CD4-positive, alpha-beta T cell treated with Interleukin-17A for 1 hour (primary cell): ENCODE measurements at places on chromosomes 1 and 21.

- peak; percentile 5 for DNase-seq
Observed at GRCh38 chr21:36854391-36854790, 112.1 kb downstream of the HLCS start.

GRCh38 chr1:32886004-32886827, at the start of gene HPCA:
Gene HPCA, plus strand, starts transcription at chr1:32886491. Its CDS starts 2,408 bp downstream, at chr1:32888899.
- DNase-seq = no peak

GRCh38 chr21:31559368-31560119, 99.9 kb upstream of the SOD1 start:
- DNase-seq = peak; percentile 92

- DNase-seq = no peak
Observed at GRCh38 chr1:5515501-5515900, 476.7 kb downstream of the NPHP4 start.

DNA sequence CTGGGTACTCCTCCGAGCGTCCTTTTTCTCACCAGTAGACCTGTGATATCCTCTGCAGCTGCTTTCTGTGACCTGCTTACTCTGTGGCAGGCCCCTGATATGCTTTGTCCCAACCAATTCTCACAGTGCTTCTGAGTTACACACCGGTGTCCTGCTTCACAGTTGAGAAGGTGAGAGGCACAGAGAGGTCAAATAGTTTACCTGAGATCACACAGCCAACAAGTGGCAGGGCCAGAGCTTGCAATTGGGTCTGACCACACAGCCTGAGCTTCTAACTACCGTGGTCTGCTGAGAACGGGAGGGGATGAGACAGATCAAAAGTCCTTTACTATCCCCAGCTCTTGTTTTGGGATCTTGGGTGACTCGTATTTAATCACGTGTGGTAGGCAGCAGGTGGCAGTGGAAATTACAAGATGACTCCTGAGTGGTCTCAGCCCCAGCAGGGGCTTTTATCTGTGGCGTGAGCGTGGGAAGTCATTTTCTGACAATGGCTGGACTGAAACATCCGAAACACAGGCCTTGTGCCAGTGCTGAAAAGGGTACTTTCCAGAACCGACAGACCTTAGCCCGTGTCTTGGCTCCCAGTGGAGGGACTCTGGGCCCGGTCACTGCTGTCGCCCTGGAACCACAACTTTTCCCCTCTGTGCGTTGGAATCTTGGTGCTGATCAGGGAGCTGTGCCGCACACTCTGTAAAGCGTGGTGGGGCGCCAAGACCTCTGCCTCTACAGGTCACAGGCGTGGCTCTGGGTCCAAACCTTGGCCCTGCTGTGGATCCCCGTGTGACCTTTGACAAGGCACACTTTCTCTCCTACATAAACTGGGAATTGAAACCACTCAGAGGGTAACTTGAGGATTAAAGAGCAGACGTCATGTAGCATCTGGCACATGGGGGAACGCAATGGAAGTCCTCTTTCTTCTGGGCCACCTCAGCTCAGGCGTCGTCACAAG, 11.9 kb downstream of the THEMIS2 start:
- peak; percentile 24 for DNase-seq

- DNase-seq = no peak
Observed at GRCh38 chr1:22262583-22262982, 119.7 kb upstream of the WNT4 start.

DNA sequence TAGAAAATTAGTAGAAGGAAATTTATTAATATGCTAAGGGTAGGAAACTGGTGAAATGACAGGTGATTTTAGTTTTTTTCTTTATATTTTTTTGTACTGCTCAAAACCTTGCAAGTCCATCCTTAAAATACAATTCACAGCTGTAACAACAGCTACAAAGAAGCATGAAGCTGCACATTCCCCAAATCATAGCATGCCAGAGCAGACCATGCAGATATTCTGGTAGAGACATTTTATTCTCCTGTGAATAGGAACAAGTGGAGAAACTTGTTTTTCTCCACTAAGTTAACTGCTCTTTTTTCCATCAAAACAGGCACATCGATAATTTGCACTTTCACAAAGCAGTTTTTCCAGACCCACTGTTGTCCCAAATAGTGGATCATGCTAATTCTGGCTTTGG, 1125.7 kb downstream of the BRINP3 start:
- DNase-seq = no peak

- DNase-seq = no peak
Observed at GRCh38 chr21:35468991-35469390, 419.9 kb upstream of the RUNX1 start.

DNA sequence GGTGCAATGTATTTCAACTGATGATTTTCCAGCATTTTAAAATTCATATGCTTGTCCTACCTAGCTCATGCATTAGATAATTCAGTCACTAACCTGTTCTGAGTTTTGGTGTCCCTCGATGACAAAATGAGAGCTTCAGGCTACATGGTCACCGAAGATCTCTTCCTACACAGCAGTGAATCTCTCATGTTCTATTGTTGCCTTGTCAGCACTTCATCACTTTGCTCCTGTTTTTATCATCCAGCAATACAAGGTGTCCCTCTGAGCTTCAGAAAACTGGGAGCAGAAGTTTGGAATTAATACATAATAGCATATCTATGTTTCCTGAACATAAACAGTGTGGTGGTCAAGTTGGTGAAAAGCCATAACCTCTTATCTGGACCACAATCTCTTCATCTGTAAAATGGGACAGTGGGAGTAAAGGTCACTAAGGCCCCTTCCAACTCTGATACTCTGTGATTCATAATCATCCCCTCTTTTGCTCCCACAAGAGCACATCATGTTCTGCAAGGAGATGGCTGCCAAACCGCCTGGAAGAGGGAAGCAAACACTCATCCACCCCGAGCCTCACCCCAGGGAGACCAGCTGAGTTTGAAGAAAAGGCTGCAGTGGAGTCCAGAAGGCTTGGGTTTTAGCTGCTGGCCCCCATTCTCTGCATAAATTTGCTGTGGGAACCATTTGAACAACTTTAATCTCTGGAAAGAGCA, 137.9 kb upstream of the F3 start:
- DNase-seq = no peak

- no peak for DNase-seq
Observed at GRCh38 chr21:14875704-14876523, 188.9 kb downstream of the NRIP1 start.

GRCh38 chr1:41542196-41542930, 57.9 kb upstream of the EDN2 start:
- no peak for DNase-seq

- peak; percentile 88 for DNase-seq
Observed at GRCh38 chr1:39196244-39197215, 8.0 kb upstream of the MACF1 start.

DNA sequence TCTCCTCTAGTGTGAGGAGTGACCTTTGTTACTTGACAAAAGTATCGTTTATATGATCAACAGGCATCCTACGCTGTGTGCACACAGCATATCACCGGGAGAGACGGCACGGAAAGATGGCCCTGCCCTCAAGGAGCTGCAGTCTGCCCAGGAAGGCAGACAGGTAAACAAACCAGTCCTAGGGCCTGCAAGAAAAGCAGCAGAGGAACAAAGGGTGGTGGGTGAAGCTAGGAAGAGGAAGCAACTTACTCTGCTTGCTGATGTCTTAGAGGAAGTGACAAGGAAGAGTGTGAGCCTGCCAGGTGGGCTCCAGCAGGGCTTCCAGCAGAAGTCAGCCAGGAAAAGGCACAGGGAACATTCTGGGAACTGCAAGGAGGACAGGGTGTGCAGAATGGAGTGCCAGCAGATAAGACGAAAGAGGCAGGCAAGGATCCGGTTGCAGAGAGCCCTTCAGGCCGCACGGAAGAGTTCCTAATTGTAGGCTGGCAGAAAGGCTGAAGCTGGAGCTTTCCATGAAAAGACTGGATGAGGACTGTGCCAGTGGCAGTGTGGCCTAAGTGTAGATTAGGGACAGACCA, 106.7 kb downstream of the SLC45A1 start:
- DNase-seq = peak; percentile 64

GRCh38 chr1:179598631-179599030, 7.0 kb downstream of the TDRD5 start:
- DNase-seq = no peak

GRCh38 chr1:94549706-94550105, 8.1 kb upstream of the F3 start:
- no peak for DNase-seq

DNA sequence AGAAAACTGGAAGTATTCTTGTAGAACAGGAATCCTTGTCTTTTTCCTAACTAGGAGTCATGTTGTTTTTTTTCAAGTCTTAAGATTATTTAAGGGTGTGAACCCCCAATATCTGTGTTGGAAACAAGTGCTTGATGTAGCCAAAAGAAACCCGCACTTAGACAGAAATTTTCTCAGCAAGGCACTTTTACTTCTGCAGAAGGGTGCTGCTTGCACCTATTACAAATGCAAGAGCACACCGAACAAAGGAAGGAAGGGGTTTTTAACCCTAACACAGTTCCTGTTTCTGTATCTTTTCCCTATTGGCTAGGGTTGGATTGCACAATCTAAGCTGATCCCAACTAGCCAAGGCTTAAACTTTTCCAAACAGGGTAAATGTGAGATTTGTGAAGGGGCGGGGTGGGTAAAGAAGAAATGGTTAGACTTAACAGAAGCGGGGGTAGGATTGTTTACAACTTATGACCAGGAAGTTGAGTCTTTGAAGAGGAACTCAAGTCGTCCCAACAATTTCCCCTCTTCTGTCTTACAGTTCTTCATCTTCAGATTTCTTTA, 75.1 kb downstream of the ZFYVE9 start:
- DNase-seq = no peak

GRCh38 chr1:211697356-211697755, 21.9 kb upstream of the NEK2 start:
- no peak for DNase-seq

DNA sequence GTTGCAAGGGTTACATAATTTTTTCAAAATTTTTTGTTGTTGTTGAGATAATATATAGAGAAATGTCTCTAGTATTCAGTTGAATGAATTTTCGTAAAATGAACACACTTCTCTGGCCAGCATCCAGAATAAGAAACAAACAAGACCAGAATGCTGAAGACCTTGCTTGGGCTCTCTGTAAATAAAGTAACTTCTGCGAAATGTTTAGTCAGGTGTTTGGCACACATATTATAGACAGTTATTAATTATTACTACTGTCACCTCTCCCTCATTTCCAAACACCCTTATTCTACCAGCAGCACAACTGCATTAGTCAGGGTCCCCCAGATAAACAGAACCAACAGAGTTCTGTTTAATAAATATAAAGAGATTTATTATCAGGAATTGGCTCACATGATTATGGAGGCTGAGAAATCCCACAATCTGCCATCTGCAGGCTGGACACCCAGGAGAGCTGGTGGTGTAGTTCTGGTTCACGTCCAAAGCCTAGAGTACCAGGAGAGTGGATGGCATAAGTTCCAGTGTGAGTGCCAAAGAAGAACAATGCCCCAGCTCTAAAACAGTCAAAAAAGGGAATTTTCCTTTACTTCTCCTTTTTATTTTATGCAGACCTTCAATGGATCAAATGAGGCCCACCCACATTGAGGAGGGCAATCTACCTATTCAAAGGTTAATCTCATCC, 44.1 kb upstream of the KCND3 start:
- DNase-seq = no peak

DNA sequence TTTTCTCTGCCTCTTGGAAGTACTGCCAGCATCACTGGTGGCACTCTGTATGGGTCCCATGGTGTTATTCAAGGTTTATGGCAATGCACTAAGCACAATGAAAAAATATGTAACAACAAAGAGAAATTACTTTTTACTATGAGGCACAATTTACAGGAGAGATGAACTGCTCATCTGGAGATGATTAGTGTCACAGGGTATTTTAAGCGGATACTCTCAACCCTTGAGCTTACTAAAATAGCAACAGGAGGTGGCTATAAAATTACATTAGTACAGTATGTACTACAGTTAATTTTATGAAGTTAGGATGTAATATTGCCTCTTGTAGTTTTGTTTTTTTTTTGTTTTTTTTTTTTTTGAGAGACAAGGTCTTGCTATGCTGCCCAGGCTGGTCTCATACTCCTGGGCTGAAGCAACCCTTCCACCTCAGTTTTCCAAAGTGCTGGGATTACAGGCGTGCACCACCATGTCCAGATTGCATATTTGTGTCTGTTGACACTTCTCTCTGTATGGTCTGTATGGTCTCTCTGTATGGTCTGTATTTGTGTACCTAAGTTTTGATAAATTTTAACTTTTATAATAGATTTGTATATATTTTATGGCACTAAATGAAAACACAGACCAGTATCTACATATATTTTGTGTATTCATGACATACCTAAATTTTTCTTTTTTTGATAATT, 175.6 kb upstream of the HP1BP3 start:
- no peak for DNase-seq

- no peak for DNase-seq
Observed at GRCh38 chr1:222229672-222230312, 318.1 kb downstream of the HHIPL2 start.

GRCh38 chr1:91706140-91706957, 179.6 kb downstream of the TGFBR3 start:
- no peak for DNase-seq

DNA sequence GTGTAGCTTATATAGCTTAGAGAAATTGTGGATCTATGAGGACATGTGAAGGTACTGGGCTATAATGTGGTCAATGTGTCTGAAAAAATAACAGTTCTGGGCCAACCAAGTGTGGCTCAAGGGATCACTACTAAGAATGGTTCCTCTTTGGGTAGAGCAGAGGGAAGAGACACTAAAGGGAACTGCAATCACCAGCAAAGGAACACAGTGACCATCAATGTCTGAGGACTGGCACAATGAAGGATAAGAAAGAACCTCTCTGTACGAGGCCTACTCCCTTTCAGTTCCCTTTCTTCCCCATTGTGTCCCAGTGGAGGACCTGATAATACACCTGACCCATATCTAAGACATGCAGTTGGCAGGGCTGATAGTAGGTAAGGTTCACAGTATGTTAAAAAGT, 89.9 kb upstream of the JAK1 start:
- no peak for DNase-seq

GRCh38 chr1:161207173-161207572, 5.0 kb downstream of the NDUFS2 start:
- DNase-seq = no peak

GRCh38 chr21:43864313-43864961, 586 bp upstream of the AGPAT3 start:
- DNase-seq = peak; percentile 42

DNA sequence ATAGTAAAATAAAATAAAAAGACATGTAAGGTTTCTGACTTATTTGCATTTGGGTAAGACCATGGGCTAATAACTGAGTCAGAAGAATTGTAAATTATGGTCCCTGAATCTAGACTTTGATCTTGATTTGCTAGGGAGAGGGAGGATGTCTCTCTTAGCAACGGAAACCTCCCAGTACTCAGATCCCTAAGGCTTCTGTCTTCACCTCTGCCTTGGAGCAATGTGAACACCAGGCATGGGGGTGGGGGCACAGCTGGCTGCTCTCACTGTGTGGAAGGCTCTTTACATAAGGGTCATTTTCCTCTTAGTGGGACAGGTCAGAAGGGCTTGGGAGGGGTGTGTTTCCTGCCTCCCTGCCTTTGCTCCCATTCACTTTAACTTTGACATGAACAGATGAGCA, 17.0 kb upstream of the TMEM54 start:
- no peak for DNase-seq

DNA sequence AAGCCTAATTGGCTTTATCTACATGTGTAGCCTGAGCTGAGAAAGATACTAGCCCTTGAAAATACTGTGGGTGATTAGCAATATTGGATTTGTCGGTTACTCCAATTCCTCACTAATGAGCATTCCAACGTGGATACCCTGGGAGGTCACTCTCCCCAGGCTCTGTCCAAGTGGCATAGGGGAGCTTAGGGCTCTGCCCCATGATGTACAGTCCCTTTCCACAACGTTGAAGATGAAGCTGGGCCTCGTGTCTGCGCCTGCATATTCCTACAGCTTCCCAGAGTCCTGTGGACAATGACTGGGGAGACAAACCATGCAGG, 2.6 kb downstream of the RCC1 start:
- DNase-seq = no peak

- DNase-seq = no peak
Observed at GRCh38 chr1:21045351-21045750, 131.3 kb downstream of the EIF4G3 start.
